Hematopoietic multipotent progenitor cell treated with erythropoietin and hydrocortisone succinate and interleukin-3 and kit ligand, for 8 days (in vitro differentiated cells): ENCODE measurements at places on chromosomes 1 and 21.

DNA sequence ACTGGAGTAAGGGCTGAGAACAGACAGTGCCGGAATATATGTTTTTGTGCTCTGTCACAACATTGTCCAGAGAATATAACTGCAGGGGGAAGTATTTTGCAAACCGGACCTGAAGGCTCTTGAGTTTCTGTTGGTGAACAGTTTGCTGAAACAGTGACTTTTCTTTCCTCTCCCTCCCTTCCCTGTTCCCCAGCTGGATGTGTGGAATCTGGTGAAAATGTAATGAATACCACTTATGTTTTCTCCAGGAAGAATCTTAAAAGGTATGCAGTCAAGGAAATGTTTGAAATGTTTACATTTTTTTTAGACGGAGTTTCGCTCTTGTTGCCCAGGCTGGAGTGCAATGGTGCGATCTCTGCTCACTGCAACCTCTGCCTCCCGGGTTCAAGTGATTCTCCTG, 23.4 kb downstream of the CHAF1B start:
- DNase-seq = no peak

GRCh38 chr1:89576013-89576412, 51.4 kb downstream of the LRRC8B start:
- DNase-seq = no peak

DNA sequence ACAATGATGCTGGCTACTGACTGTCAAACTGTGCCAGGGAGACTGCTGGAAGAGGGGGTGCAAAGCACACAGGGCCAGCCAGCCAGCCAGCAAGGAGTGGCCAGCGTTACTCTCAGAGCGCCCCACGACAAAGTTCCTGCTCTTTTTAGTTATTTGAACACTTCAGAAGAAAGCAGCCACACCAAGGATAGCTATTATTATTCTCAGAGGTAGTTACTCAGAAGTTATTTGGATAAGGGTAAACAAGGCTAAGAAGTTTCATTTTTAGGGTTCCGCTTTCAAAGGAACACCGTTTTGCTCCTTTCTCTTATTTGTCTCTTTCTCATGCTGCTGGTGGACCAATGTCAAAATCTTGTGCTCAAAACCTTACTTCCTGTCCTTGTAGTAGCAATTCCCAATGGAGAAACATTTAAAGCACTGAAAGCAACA, 59.9 kb downstream of the VANGL2 start:
- no peak for DNase-seq

DNA sequence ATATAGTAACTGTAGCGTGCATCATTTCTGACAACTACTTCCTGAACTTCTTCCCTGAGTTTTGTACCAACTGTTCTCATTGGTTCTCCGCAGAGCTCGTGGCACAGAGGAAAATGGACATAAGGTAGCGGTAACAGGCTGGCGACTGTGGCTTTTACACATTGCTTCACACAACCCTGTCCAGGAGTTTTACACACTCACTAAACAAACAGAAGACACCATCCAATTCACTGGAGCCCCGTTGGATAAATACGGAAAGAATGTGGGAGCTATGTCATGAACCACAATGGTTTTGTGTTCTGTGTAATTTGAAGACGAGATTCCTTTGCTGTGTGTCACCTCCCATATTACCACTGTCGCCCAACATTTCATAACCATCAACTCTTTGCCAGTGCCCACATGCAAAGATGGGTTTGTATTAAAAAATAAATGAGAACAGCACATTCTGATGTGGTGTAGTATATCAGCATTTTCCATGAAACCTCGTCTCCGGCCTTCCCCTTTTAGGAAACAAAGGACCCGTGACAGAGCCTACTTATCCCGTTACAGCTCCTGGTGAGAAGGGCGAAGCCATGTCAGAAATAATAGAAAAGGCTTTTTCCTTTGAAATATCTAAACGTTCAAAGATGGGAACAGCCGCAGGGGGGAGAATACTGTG, 47.4 kb upstream of the ENAH start:
- DNase-seq = no peak

GRCh38 chr1:17887661-17888371, 132.7 kb downstream of the ACTL8 start:
- DNase-seq = no peak

DNA sequence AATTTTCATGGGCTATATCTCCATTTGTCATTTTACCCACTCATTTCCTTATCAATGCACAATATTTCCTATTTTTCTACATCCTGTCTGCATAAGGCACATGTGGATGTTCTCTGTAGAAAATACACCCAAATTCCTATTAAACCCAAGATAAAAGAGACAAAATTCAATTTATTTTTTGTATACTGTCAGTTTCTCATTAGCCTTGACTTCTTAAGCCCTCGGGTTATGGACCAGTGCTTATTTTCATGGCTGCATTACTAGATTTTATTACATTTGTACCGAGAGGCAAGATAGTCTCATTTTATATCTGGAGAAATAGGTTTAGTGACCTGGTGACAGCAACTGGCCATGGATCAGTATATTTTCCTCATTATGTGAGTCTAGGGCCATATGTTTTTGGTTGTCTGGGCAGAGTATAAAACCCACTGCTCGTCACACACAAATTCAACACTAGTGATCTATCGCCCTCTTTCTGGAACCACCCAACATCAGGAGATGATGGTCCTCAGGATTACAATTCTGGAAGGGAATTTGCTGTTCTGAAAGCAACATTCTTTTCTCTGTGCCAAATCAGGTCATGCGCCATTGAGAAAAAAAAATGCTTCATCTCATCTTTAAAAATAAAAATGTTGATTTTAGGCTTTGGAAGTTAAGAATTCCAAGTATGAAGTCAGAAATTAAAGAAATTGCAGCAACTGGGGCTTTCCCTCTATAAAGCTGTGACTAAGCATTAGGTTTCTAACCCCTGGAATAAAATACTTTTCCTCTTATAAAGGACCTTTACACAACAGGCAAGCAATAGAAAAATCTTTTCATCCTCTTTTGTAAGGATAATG, 81.4 kb downstream of the ASTN1 start:
- no peak for DNase-seq

DNA sequence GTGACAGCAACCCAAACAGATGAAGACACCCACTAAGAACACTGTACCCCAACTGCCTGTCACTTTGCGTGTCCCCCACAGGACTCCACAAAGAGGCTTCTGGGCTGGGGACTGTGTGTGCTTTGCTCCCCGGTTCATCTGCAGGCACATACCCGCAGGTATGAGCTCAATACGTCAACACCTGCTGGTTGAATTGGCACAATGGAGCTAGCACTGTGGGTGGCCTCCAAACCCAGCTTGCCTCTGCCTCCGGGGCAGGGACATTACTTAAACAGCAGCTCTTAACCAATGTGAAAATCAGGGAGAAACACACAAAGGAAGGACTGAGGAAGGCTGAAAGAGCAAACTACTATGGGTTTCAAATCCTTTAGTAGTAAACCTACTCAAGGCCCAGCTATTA, 140.2 kb upstream of the TIAM1 start:
- no peak for DNase-seq

GRCh38 chr1:27018316-27018715, 5.7 kb upstream of the TENT5B start:
- DNase-seq = no peak

DNA sequence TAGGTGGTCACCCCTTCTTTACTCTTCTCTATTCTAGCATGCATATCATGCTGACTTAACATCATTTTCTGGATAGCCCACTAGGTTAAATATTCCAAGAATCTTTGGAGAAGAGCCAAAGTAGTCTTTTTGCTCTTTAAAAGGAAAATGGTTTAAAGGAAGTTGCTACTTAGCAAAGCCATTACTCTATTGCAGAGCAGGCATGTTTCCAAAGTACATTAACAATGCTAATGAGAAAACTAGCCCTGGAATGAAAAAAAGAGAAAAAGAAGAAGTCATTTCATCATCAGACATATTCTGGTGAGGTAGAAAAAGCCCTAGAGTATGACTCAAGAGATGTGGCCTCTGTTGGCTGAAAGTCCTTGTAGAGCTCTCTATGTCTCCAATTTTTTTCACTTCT, 74.0 kb downstream of the NUF2 start:
- DNase-seq = no peak

DNA sequence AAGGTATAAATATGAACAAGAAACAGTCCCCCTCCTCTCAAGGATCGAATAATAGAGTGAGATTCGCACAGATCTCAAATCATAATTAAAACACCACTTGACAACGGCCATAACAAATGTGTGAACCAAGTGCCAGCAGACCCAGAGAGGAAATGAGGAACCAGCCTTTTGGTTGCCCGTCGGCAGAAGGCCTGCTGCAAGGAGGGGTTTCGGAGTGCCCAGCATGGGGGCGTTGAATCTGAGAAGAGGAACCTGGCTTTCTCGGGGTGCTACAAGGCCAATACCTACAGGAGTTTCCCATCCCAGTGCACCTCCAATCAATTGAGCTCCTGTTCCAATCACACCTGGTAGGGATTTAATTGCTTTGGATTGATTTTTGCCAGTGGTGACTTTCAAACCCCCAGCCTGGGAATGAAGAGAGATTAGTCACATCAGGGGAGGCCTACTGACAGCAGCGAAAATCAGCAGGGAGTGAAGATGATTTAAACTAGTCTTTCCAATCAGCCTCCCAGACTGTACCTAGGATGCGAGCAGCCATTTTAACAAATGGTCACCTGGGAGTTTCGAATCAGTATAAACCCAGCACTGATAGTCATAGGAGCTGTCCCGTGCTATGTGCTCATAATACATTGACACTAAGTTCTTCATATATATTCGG, 263.8 kb downstream of the KAZN start:
- no peak for DNase-seq

DNA sequence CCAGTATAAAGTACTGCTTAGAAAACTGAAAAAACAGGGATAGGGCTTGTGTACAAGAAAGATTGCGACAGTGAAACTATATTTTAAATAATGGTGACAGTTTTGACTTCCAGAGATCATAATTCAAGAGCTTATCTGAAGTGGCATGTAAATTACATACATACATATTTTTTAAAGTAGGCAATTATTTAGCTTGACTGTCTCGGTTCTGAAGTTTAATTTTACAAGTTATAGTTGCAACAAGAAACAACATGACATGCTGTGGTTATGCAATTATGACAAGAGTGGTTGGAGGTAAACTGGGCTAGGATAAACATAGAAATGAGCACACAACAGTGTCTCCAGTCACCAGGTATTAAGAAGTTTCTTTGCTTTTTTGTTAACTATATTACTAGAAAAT, 4.1 kb downstream of the C1orf21 start:
- DNase-seq = no peak

GRCh38 chr21:45916011-45916840, 65.3 kb upstream of the COL6A1 start:
- DNase-seq = no peak

DNA sequence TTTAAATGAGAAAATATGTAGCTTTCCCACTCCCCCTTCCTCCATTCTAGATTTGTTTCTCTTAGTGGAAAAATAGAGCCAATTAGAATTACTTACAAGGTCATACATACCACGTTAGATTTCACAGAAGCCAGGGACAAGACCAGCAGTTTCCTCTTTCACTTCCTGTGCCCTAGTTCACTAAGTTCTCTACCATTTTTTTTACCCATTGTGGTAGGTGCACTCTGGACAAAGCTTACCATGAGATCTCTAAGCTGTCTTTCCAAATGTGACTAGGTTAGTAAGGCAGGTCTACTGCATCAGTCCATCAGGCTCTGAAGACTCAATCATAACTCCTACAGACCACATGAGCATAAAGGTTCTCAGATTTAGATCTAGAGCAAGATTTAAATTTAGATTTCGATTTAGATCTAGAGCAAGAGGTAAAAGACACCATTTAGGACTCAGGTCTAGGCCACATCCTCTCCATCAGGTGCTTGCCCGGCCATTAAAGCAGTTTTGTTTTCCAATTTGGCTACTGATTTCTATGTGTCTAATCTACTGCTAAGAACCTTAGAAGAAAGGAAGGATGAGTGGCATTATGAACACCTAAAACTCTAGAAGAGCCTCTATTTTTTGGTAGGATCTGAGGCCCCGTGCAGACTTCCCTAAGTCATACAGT, 235.3 kb downstream of the FAF1 start:
- no peak for DNase-seq

- DNase-seq = no peak
Measured at GRCh38 chr1:27142464-27142863, 12.5 kb downstream of the SLC9A1 start.

DNA sequence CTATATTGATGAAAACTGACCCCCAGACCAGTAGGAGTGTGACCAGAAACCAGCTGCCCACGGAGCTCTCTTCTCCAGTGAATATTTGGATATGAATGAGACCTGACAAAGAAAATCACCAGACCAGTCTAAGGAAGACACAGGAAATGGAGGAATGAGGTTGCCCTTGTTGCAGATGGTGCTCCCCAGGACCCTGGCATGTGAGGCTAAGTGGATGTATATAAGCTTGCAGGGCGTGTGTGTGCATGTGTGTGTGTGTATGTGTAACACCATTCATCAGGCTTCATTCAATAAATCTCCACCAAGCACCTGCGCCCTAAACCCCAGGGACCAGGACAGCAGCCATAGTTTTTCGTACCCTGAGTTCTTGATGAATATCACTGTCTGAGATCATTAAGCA, 14.4 kb downstream of the PHLDA3 start:
- no peak for DNase-seq

DNA sequence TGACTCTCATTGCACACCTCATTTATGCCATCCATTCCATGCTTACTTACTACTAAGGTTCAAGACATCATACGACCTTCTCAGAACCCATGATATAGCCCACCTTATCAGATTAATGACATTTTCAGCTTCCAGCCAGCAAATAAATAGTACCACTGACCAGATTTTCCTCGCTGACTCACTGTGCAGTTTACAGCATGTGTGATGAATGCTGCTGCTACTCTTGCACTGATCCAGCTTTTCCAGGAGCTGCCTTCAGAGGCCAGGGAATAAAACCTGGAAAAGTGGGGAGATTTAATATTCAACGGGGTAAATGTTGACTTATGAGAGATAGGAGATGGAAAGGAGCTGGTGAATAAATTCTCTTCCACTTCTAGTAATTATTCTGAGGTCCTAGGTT, 247.1 kb downstream of the COL11A1 start:
- no peak for DNase-seq

DNA sequence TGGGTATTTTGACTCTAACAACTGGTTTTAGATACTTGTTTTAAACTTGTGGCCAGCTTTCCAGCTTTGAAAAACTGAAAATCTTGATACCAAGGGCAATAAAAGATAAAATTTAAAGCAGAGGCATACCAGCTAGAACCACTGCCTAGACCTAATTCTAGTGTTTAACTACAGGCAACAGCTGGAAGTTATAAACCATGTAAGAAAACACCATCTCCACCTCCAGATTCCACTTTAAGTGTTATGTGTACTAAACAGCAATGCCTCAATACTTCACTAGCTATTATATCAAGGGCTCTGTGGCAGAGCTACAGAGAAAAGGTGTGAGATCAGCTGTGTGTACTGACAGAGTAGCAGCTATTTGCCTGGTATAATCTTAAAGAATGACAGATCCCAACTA, 69.5 kb downstream of the LPAR3 start:
- no peak for DNase-seq

DNA sequence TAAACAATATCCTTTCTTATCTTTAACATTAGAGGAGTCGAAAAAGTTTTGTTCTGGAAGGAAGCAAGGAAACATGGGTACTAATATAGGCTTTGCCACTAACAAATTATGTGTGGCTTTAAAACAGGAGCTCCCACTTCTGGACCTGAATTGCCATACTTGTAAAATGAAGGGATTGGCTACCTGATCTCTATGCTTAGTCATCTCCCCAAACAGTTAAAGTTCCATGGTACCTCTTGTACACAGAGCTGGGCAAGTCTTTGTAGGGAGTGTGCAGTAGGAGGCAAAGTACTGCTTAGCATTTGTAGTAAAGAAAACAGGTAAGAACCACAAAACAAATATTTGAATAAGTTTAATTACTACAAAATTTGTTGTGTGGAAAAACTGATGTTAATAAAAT, 81.3 kb downstream of the MAST2 start:
- DNase-seq = no peak
